ENCODE measurements at places on chromosomes 5 and 9.
A peak's percentile ranks its signal among the peaks of the same experiment; 100 is the strongest.

DNA sequence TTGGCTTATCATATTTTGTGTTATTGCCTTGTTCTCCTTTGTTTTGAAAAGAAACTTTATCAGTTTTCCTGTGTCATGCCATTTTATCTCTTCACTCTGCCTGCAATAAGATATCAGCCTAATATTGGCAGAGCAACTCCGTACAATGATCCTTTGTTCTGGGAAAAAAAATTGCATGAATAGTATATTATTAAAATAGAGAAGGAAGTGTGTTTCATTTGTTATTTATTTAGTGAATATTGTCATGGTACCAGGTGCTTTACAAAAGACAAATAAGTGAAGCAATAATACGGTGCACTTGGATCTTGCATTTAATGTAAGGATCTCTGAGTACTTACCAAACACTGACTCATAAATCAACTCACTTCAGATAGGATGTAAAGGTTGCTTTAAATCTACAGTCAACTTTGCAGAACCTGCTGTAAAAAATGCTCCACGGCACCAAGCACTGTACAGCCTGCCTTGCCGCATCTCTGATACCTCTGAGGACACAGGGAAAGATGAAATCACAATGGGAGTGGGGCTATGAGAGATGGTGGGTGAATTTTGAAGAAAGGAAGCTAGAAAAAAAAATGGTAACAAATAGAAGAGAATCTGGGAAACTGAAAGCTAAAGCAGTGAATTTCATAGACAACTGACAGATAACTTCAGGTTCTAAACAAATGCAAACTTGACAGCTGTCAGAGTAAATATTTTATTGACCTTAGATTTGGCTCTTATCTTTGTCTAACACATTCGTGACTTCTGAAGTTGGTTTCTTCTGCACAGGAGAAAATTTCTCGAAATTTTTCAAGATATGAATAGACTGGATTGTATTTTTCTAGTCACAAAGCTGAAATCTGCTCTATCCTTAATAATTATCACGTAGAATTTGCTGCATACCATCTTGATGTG, 232.1 kb downstream of the ENC1 start:
- peak; percentile 31 for DNase-seq

DNA sequence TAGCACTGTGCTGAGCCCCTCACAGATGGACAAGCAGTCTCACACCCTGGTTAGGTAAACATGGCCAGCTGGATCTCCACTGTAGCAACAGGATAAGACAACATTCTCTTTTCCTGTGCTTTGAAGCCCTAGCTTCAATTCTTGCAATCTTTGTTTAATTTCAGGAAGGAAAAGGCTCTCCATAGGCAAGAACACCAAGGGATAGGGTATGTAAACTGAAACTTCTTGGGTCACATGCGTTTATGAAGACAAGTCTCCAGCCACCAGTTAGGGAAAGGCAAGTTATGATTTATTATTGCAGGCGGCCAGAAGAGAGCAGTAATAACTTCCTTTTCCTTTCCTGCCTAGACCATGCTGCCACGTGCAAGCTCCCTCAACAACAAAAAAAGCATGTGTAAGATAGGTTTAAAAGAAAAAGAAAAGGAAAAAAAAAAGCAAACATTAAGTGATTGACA, 50.1 kb upstream of the POU5F2 start:
- DNase-seq: no peak

- no peak for DNase-seq
These were observed 1084.6 kb upstream of the ARRDC3 start for GRCh38 chr5:92467695-92468094.

DNA sequence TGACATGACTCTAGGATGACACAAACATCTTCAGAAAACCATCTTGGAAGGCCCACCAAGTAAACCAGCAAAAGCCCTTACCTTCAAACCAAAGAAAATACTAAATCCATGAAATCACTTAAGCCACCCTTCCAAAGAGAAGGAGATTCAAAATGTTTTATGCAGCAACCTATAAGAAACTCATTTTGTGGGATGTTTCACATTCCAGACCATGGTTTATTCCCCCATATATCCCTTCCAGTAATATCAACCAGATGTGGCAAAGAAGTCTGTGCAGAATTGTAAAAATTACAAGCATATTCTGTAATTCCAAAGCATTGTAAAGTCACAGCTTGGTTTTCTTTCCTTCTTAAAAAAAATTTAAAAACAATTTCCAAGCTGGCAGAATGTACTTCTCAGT, 117.4 kb downstream of the SLIT3 start:
- no peak for DNase-seq

- no peak for DNase-seq
These were observed 36.5 kb upstream of the ANKRD33B start for GRCh38 chr5:10527281-10527950.

- DNase-seq: no peak
These were observed 454.6 kb downstream of the IRX1 start for GRCh38 chr5:4050203-4050602.

- DNase-seq: no peak
These were observed 64.3 kb downstream of the KCNT1 start for GRCh38 chr9:135766251-135766650.

DNA sequence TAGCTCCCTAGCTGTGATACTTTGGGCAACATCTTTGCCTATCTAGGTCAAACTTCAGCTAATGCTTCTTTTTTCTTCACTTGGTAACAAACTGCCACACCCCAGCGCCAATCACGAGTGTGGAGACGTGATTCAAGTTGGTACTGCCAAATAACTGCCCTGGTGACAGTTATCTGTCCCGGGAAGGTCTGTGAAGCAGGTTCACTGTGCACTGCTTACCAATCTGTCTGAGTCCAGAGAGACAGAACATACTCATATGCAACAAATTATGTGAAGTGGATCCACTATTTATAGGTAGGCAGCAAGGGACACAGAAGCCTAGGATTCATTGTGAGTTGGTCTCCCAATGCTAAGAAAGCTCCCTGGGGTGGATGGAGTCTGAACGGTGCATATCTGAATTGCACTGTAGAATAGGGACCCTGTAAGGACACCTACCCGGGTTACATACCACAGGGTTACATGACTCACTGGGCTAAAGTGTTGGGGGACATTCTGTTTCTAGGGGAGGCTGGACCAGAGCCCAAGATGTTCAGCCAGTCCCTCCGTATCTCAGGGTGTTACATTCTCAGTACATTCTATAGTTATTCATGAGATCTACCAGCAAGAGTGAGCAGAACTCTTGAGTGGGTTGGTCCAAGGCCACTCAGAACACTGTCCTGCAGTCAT, 95.4 kb upstream of the STC2 start:
- DNase-seq: no peak

- DNase-seq: no peak
These were observed 297.4 kb downstream of the TENT4A start for GRCh38 chr5:7010591-7010990.

DNA sequence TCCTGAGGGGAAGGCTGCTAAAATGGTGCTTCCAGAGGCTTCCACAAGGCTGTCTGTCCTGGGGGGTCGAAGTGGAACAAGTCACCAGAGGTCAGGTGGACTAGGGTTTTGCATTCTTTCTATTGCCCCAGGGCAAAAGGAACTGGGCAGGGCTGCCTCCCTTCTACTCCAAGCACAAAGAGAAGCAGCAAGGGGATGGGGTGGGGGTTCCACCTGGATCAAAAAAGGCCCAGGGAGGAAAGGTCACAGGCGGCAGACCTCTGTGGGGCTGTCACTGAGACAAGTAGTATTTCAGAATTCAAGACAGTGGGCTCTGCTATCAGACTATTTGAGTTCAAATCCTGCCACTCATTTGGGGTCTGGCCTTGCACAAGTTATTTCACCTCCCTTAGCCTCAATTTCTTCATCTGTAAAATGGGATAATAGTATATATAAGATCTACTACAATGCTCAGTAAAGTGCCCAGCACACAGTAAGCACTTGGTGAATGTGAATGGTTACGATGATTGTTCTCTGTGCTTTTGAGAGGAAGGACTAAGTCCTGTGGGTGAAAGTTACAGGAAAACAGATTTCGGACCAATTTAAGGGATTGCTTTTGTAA, 1.9 kb upstream of the ARSI start:
- DNase-seq: no peak

GRCh38 chr9:92713528-92713927, 43.6 kb upstream of the IPPK start:
- DNase-seq: no peak

DNA sequence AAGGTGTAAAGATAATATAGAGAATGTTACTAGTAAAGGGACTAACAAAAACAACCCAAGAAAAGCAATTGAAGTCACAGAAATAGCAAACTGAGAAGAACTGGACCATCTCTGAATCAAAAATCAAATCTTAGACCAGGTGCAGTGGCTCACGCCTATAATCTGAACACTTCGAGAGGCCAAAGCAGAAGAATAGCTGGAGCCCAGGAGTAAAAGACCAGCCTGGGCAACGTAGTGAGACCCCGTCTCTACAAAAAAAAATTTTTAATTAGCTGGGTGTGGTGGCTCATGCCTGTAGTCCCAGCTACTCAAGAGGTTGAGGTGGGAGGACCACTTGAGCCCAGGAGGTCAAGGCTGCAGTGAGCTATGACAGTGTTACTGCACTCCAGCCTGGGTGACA, 27.3 kb downstream of the WNT8A start:
- DNase-seq: no peak

GRCh38 chr5:73274881-73275663, 102.1 kb downstream of the TMEM174 start:
- peak; percentile 35 for DNase-seq

- no peak for DNase-seq
These were observed 229.4 kb downstream of the DMAC1 start for GRCh38 chr9:7570107-7570720.

DNA sequence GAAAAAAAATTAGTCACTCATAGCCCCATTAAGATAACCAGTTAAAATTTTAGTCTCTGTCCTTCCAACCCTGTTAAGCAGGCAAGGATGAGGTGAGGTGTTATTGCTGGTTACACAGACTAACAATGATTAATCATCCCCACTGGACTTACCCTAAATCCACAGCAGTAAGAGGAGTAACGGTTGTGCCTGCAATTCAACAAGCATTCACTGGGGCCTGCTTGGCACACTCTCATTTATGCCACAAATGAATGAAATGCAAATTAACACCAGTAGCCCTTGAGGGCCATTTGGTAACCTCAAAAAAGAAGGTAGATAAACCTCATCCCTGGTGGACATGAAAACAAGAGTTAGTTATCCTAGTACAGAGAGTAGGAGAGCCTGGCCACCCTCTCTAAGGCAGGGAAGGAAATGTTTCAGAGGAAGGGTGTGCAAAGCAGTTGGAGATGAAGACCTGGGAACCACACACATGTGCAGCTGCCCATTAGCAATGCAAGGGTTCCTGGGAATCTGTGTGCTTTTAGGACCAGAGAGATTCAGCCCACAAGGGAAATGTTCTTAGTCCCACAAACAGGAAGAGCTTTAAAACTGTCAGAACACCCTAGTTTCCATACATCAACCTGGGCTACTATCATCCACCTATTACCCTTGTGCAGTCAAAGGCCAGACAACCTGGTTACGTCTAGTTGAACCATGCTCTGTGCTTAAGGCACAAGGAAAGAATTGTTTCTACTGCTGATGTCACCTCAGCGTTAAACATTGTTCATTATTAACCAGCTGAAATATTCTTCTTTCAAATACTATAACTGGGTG, 7.7 kb downstream of the LHFPL2 start:
- no peak for DNase-seq

DNA sequence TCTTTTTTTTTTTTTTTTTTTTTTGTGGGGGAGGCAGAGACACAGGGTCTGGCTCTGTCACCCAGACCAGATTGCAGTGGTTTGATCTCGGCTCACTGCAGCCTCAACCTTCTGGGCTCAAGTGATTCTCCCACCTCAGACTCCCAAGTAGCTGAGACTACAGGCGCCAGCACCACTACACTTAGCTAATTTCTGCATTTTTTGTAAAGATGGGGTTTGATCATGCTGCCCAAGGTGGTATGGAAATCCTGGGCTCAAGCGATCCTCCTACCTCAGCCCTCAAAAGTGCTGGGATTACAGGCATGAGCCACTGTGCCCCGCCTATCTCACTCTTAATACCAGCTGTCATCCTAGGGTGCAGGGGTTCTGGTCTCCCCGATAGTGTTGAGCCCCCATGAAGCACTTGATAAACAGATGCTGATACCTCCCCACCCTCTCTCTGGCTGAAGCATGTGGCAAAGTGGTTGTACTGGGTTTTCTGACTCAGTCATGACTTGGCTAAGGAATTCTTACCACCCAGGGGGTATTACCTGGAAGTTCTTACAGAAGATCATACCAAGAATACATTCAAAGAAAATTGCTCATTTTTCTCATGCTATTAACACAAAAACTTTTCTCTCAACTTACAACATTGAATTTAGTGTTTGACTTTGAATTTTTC, 110.2 kb upstream of the DAPK1 start:
- DNase-seq: no peak

GRCh38 chr5:73515232-73515631, 17.0 kb downstream of the BTF3 start:
- peak; percentile 97 for DNase-seq

DNA sequence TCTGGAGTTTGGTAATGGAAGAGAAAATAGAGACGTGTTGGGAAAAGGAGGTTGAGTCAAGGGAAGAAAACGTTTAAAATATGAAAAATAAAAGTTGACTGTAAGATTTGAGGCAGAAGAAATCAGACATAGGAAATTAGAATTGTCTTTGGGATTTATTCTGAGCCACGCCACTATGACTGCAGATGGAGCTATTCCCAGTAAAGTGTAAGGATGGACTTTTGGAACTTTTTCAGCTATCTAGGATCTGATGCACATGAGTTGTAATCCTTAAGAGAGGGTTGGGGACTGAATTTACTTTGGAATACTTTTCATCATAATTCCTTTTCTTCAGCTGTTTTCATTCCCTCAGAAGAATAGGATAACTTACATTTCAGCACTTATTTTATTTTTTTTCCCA, 336.7 kb downstream of the FAM170A start:
- no peak for DNase-seq

GRCh38 chr5:170740551-170741205, 42.8 kb upstream of the GABRP start:
- no peak for DNase-seq

- no peak for DNase-seq
These were observed 82.0 kb upstream of the HAPLN1 start for GRCh38 chr5:83802686-83803085.

- no peak for DNase-seq
These were observed 194.1 kb downstream of the AOPEP start for GRCh38 chr9:94920420-94921091.
